Chondrocyte (in vitro differentiated cells): ENCODE measurements at places on chromosomes 11 and 22.
A peak's percentile ranks its signal among the peaks of the same experiment; 100 is the strongest.

DNA sequence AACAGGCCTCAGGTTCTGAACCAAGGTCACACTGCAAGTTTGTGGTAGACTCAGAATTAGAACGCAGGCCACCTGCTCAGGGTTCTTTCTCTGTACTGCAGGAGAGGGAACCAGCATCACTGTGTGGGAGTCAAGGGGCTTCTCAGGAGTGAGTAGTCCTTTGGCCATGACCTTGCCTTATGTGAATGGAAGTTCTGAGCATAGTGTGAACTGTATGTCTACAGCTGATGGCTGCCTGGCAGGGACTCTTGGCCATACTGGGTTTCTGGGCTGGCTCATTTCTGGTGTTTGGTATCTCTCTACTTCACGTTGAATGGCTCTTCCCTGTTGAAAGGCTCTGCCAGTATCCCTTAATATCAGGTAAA, 40.1 kb upstream of the TUB start:
- no peak overlapping the region for H3K4me3 ChIP-seq

DNA sequence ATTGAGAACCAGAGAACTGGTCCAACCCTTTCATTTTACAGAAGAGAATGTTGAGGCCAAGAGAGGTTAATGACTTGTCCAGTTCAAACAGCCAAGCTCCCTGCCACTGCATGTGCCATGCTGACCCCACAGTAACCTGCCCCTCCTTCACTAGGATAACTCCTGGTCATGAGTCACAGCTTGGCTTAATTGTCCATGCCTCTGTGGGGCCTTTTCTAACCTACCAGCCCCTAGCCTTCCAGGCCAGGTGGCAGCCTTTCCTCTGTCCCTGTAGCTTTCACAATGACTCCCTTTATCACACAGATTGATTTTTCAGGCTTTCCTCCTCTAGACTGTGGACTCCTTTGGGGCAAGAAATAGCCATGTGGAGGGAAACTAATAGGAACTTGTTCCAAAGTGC, 97.2 kb downstream of the PIWIL4 start:
- no peaks in the 10 kb centered on the region for H3K4me1 ChIP-seq
- no peak for DNase-seq
- H3K27me3 ChIP-seq: peaks cover 6% of the 10 kb centered on the region

GRCh38 chr11:2537010-2537705, 92.3 kb downstream of the KCNQ1 start:
- H3K36me3 ChIP-seq: no peaks in the 10 kb centered on the region
- DNase-seq: peak; percentile 33
- H3K4me3 ChIP-seq: no peak overlapping the region

DNA sequence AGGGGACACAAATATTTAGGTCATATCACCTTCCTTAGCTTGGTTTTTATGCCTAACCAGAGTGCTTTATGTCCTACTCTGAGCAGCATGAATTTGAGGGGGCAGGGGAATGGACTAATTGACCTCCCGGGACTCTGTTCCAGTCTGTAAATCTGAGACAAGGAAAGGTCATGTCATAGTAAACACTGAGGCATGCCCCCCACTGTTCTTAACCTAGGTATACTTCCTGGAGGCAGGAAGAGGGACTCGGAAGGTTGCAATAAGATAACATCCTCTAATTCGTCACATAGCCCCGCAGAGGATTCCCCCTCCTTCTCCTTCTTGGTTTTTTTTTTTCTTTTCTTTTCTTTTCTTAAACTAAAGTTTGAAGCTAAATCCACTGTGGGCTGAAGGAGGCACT, 540.3 kb upstream of the CADM1 start:
- H3K27ac ChIP-seq: no peak overlapping the region
- H3K4me3 ChIP-seq: no peak overlapping the region
- peaks cover 16% of the 10 kb centered on the region for H3K4me1 ChIP-seq

DNA sequence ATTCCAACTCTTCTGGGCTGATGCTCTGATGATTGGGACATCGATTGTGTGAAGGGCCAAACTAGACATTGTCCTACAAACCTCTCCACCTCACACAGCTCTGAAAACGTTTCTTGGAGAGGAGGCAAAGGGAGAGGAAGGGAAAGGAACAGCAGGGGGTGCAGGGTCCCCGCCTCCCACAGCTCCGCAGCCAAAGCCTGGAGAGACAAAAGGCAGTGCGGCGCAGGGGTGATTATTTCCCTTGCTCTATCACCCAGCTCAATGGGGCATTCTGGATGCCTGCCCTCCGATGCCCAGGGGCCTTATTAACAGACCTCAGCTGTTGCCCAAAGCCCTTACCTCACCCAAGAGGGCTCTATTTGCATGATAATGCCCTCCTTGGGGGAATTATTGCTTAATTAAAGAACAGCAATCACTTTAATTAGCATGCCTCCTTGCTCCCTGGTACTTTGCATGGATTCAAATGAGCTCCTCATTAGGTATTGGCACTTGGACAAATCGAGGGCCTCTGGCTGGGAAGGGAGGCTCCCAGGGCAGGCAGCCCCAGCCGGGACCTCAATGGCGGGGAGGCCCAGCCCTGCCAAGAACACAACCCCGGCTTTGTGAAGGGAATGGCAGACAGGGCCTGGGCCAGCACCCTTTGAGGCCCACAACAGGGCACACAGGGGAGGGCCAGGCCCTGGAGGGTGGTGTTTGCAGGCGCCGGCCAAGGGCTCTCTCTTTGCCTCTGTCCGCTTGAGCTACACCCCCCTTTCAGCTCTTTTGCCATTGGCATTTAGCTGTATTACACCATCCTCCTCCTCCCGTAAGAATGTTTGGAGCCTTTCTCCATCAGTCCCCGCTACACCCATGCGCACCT, 19.8 kb upstream of the CDON start:
- H3K27ac ChIP-seq: no peak overlapping the region
- no peaks in the 10 kb centered on the region for H3K36me3 ChIP-seq
- peaks cover 19% of the 10 kb centered on the region for H3K4me1 ChIP-seq

DNA sequence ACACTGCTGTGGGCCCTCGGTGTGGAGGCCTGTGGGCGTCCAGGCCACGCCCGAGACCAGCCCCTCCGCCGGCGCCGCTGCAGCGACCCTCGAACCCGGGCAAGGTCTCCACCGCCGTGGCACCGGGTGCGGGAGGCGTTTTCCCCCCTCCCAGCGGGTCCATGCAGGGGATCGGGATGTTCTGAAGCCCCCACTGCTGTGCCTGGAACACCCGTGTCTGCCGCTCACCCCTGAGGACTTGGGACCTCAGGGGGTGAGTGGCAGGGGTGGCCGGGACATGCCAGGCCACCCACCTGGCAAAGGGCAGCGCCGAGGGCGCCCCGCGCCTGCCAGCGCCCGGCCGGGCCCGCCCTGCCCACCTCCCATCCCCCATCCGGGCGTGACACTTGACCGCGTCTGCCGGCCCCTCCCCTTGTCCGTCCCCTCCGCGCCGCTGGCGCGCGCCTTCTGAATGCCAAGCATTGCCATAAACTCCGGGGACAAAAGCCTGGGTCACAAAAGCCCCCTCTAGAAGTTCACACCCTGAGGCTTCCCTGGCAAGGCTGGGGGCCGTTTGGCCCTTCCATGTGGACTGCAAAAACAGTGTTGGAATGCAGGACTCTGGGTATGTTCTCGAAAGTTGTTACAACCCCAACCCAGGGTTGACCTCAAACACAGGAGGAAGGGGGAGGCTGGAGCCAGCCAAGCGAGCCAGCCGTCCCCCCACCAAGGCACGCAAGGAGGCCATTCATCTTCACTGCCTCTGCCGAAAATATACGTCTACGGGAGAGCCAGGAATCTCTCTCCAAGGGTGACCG, 819 bp upstream of the KCNQ1OT1 start:
- H3K27me3 ChIP-seq: no peaks in the 10 kb centered on the region
- peak overlapping the region; percentile 77 for H3K27ac ChIP-seq
- H3K4me3 ChIP-seq: peak overlapping the region; percentile 87
- no peaks in the 10 kb centered on the region for H3K36me3 ChIP-seq
- DNase-seq: peak; percentile 78

GRCh38 chr11:12845163-12845562, 164.0 kb upstream of the RASSF10 start:
- no peaks in the 10 kb centered on the region for H3K27me3 ChIP-seq
- peaks cover 78% of the 10 kb centered on the region for H3K4me1 ChIP-seq
- H3K36me3 ChIP-seq: no peaks in the 10 kb centered on the region
- peak overlapping the region; percentile 54 for H3K27ac ChIP-seq

GRCh38 chr11:96464700-96465307, 75.0 kb downstream of the JRKL start:
- H3K4me3 ChIP-seq: no peak overlapping the region
- H3K27ac ChIP-seq: no peak overlapping the region
- H3K27me3 ChIP-seq: peaks cover 37% of the 10 kb centered on the region
- no peaks in the 10 kb centered on the region for H3K36me3 ChIP-seq
- DNase-seq: no peak

DNA sequence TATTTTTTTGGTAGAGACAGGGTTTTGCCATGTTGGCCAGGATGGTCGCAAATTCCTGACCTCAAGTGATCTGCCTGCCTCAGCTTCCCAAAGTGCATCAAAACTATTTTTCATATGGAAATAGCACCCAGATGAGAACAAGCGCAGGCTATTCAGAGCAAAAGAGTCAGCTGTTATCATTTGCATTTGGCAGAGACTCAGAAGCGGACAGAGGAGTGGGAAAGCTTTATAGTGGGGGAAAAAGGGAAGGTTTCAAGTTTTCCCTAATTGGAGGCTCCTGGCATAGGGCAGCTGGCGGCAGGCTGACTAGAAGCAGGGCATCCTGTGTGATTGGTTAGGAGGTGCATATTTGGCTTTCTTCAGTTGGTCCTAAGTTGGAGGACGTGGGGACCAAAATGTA, 20.2 kb downstream of the ATG13 start:
- H3K36me3 ChIP-seq: peaks cover 6% of the 10 kb centered on the region
- no peak overlapping the region for H3K4me3 ChIP-seq
- DNase-seq: no peak
- no peaks in the 10 kb centered on the region for H3K27me3 ChIP-seq
- H3K27ac ChIP-seq: no peak overlapping the region
